ENCODE measurements at places on chromosomes 6 and 20.

DNA sequence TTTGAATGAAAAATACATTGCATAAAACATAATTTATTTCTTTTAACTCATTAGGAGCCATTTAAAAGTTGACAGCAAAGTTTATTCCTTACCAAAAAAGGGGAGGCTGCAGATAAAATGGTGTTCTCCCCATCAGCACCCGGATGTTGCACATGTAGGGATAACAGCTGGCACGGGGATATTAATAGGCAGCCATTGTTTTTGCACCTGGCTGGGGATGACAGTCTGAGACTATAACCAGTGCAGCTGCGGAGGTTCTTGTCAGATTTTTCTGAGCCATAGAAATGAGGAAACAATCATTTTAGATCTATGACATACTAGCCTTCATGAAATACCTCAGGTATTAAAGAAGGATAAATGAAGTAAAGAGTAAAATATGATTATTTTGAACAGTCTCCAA is 20.1 kb upstream of the HECA start:
- DNase-seq = no peak

GRCh38 chr6:34055223-34055933 is 90.5 kb downstream of the GRM4 start:
- peak; percentile 31 for DNase-seq

- no peak for DNase-seq
Measured at GRCh38 chr20:32357375-32357868, 709 bp upstream of the ASXL1 start.

DNA sequence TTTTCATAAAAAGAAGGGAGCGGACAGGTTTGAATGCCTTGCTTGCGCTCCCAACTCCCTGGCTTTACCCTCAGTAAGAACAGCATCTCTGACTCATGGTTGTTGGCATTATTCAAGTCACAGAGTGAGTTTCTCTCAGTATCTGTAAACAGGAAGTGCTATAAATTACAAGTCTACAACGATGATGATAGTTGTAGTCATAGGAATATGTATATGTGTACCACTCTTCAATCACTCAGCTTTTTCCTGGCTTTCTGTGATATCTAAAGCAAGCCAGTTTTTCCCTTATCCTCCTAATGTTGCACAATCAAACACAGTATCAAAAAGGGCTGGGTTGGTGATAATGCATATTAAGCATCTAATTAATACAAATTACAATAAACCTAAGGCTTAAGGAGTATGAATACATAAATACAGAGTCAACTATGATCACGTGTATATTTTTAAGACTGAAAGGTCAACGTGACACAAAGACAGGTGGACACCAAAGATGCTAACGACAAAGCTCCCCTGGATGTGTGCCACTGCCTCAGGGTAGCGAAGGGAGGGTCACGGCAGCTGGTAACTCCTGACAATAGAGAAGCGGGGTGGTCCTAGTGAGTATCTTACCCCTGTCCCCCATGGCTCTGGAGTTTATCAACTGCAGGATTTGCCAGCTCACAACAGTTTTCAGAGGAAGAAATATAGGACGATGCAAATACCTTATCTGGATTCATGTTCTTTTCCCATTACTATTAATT is 202.8 kb downstream of the BTBD9 start:
- no peak for DNase-seq

DNA sequence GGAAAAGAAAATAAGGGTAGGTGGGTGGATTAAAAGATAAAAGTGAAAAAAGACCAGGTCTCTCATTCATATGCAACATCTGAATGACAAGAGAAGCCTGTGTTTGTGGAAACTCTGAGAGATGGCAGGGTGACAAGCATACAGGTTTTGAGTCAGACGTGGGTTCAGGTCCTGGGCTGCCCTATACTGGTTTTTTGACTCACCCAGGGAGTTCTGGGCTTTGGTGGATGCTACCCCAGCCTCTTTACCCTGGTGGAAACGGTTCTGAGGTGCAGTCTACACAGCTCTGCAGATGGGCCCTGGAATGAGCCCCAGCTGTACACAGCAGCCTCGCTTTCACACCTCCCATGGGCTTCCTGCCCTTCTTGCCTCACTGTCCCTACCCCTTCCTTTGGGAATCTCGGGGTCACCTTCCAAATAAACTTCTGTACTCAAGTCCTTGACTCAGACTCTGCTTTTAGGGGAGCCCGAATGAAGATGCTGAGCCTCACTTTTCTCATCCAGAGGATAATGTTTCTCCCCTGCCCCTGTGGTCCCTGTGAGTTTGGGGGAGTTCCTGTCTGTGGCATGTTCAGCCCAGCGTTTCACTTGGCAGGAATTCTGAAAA is 77.7 kb upstream of the CLDN20 start:
- peak; percentile 43 for DNase-seq

GRCh38 chr6:159665868-159666635 is 27.0 kb downstream of the SOD2 start:
- no peak for DNase-seq

GRCh38 chr6:167663784-167664443 is 162.8 kb upstream of the AFDN start:
- DNase-seq = no peak

DNA sequence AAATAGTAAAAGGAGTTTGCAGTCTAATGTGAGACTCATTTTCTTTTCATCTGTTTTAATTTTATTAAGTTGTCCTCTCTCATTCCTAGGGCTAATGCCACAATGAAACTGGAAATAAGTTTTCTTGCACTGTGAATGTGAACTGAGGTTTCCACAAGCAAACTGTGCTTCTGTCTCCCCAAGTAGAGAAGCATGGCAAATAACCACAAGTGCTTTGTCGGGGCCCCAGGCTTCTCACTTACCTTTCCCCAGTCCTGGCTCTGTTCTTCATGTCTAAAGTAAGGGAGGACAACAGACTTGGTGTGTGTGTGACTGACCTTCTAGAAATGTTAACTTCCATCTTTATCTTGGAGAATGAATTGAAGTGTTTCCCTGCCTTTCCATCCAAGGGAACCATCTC is 80.8 kb downstream of the CBFA2T2 start:
- no peak for DNase-seq

- DNase-seq = no peak
Measured at GRCh38 chr20:22418738-22419137, 165.6 kb downstream of the FOXA2 start.

DNA sequence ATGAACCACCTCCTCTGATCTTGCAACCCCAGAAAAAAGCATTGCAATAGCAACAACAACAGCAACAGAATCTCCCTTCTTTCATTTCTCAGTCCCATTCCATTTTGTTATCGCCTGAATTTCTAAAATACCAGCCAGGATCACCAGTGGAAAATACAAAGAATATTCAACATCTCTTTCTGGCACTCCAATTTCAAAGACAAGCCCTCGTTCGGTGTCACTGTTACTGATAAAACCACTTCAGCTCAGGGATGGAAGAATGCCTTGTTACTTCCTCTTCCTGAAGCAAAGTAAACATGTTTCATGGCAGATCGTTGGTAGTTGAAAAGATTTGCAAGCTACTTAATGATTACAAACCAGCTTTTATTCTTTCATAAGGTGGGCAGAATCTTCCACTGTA is 94.0 kb upstream of the SPTLC3 start:
- no peak for DNase-seq
